Caudate nucleus (tissue), 63 donors: ENCODE measurements at places on chromosomes 2 and 18.

DNA sequence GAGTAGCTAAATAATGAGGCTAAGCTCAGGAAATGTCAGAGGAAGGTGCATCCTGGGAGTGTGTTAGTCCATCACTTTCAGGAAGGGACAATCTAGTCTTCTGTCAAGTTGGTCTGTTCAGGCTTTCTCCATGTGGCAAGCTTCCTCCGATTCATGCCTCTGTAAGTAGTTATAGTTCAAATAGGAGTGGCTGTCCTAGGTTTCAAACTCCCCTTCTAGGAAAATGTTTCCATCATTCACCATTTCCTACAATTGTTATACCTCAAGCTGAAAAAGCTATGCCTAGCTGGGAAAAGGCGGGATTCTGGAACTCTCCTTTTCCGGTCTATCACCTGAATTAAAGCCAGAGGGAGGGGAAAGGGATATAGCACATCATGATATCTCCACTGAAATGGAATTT is 287.7 kb upstream of the ZSWIM2 start:
- DNase-seq, result no peak

GRCh38 chr2:201887773-201888425 is 81.6 kb downstream of the CDK15 start:
- DNase-seq, result no peak

GRCh38 chr2:147236601-147237000 is 608.2 kb upstream of the ACVR2A start:
- no peak for DNase-seq

- no peak for DNase-seq
Measured at GRCh38 chr18:65343571-65343970, 407.2 kb upstream of the CDH7 start.

DNA sequence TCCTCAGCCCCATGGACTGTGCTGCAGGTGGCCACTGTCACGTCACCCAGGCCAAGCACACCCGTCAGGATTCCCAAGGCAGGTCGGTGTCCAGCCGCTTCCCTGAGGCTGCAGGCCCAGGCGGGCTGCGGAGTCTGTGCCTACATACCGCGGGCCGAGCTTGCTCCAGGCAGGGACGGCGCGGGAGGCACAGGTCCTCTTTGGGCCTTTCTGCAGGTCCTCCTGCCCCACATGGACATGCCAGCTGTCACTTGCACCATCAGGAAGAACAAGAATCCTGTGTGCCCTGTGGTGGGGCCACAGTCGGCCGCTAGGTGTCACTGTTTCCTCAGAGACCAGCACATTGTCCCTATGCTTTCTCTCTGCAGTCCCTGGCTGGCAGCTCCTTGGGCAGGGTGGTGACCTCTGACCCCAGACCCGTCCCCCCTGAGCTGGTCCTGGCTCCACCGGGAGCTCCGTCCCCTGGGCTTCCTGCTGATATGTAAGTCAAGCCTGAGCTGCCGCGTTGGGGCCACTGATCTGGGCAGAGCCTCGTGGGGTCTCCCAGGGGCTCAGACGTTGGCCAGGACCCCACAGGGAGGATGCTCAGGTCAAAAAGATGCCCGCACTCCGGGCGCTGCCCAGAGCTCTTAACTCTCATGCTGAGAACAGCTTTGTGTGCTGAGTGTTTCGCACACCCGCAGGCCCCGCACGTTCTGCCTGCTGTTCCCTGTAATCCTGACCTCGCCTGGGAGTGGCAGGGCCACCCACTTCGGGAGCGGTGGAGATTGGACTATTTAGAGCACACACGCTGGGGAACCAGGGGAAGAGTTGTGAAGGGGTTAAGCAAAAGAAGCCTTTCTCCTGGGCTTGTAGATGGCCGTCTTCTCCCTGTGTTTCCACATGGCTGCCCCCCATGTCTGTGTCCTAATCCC is 17.3 kb upstream of the AGXT start:
- peak; percentile 47 for DNase-seq

- no peak for DNase-seq
Measured at GRCh38 chr2:42246562-42246961, 77.4 kb downstream of the EML4 start.

DNA sequence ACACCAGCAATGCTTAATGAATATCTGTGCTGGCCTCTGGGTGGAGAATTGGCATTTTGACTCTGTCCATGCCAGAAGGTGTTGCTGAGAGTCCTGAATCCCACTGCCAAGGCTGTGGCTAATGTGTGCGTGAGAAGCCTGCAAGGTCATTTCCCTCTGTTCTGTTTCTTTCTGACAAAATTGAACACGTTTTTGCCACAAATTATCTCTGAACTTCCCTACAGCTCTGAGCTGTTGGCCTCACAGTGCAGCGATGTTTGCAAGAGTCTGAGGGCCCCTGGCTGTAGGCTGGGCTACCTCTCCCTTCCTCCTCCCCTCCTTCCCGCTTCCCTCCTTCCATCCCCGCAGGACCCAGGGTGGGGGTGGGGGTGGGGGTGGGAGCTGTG is 154.1 kb upstream of the HS6ST1 start:
- no peak for DNase-seq

DNA sequence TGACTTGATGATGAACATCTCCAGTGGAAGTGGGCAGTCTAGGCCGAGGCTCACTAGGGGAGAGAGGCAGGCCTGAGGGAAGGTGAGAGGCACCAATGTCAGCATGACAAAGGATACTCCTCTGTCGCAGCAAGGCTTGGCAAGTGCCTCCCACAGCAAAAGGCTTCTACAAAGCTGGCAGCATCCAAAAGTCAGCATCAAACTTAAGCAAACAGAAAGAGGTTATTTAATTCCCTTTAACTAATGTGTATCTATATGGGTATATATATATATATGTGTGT is 41.6 kb downstream of the NIFK start:
- no peak for DNase-seq

DNA sequence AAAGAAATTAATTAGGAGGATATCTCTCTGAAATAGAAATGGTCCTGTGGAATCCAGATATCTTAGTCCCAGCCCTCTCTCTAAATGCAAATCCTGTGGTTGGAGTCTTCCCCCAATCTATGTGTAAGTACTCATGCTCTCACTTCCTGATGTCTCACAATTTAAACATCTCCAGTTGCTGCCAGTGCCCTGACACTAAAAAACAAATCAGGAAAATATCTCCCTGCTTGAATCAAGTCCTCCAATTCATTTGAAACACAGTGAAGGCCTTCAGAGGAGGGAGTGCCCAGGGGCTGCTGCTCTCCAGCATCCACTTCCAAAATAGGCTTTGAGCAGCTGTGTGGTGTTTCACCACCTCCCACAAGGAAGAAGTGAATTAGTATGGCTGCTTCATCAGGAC is 413.8 kb downstream of the RAD51AP2 start:
- DNase-seq, result no peak

DNA sequence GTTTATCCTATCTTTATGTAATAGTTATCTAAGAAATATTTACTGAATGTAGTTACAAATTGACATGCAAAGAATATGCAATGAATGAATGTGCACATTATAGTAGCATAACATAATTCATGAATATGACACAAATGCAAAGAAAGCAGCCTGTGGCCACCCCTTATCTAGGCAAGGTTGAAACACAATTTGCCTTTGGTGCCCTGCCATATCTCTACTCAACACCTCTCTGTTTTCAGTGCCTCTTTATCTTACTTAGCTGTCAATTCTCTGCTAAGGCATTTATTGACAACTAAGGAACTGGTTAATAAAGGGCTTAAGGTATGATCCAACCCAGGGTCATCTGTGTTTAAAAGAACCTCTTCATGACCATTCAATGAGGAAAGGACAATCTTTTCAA is 18.9 kb downstream of the REV1 start:
- no peak for DNase-seq

DNA sequence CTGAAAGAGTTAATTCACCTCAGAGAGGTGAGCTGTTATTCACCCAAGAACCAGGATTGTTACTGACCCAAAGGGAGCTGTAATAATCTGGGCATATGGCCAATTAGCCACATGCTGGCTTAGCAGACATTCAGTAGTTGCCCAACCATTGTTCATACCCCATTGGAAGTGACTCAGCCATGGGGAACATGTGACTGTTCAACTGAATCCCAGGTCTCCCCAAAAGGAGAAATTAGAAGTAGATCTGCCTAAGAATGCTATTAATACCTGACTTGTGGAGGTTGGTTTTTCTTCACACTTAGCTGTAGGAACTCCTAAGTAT is 272.6 kb upstream of the UBE2E3 start:
- DNase-seq, result no peak

- DNase-seq, result no peak
Measured at GRCh38 chr18:48752928-48753327, 197.8 kb downstream of the SMAD7 start.

GRCh38 chr18:4074647-4075046 is 380.5 kb downstream of the DLGAP1 start:
- DNase-seq, result no peak

DNA sequence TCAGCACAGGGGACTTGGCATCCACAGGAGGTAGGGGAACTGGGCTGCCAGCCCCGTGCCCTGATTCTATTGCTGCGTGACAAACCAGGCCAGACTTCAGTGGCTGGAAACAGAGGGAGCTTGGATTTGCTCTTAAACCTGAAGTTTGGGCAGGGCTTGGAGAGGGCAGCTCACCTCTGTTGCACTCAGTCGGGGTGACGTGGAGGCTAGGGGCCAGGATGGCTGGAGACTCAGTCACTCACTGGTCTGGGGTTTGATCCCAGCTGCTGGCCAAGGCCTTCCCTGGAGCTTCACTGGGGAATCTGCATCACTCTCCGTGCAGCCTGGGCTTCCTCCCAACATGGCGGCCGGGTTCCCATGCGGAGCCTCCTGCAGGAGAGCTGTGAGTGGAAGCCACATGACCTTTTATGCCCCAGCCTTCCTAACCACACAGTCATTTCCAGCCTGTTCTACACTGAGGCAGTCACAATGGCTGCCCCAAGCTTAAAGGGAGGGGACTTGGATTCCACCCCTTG is 175.2 kb upstream of the HDAC4 start:
- DNase-seq, result no peak

- DNase-seq, result no peak
Measured at GRCh38 chr2:208713066-208713745, 306.6 kb downstream of the PTH2R start.

GRCh38 chr2:38440655-38441054 is 63.6 kb upstream of the ATL2 start:
- no peak for DNase-seq
